ENCODE measurements at places on chromosomes 3 and 15.

DNA sequence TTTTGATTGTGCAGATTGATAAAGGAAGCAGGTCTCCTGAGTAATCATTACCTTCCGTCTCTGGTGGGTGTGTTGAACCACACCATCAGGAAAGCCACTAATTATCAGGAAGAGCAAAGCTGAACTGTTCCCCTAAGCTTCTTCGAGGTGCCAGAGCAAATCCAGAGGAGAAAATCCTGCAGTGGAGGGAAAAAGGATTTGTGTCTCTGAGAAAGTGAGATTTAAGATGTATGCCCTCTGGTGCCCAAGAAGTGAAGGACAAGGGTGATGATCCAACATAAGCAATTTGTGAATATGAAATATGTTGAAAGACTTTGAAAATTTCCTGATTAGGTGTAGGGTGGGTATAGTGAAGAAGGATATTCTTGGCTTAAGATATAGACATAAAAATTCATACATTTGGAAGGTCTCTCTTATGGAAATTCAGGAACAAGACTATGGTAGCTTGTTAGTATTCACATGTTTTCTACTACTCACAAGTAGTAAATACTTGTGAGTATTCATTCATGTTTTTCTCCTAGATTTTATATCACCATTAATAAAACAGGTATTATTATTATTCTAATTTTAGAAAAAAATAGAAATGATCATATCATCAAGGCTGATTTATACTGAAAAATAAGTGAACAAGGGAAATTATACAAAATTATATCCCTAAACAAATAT lies 34.8 kb downstream of the COMMD2 start:
- peak; percentile 6 for DNase-seq

GRCh38 chr15:79053894-79054293 lies 36.7 kb downstream of the RASGRF1 start:
- DNase-seq: no peak

DNA sequence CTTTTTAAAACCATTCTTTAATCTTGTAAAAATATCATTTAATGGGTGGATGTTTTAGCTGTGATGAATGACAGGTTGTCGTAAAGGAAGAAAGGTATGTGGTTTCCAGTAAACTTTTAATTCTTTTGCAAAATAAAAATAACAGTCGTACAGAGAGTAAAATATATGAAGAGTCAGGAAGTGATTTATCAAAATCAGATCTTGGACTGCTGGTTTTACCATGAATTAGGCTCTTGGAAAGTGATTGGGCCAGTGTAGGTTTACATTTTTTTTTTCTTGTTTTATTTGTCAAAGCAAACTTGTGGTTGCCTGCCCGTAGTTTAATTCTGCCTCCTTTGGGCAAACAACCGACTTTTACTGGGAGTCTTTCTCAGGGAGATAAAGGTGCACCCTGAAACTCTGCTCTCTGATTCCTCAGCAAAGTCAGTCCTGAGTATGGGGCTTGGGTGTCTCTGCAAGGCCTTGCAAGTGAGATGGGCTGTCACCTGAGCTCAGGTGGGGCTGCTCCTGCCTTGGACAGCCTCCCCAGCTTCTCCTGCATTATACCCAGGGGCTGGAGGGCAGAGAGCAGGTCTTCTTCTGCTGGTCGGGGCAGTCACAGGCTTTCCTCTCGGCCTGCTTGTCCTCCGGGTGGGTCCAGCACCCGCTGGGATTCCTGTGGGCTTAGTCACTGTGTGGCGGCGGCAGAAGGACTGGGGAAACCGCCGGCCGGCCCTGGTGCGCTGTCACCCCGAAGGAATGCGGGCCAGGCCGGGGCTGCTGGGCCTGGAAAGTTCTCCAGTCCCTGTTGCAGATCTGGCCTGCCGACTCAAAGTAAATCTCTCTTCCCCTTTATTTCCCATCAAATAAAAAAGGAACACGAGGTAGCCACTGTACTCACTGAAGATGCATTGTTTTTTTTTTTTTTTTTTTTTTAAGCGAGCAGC lies 79.0 kb downstream of the IGF1R start:
- DNase-seq: no peak

- DNase-seq: no peak
Observed at GRCh38 chr3:13346481-13347389, 73.4 kb downstream of the NUP210 start.

GRCh38 chr3:77254967-77255831 lies 215.3 kb downstream of the ROBO2 start:
- DNase-seq: peak; percentile 2

DNA sequence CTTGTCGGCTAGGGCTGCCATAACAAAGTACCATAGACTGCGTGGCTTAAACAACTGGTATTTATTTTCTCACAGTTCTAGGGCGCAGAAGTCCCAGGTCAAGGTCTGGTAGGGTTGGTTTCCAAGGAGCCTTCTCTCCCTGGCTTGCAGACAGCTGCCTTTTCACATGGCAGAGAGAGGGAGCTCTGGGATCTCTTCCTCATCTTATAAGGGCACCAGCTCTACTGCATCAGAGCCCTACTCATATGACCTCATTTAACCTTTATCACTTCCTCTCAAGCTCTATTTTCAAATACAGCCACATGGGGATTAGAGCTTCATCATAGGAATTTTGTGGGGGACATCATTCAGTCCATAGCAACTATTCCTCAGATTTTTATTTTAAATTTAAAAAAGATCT lies 17.6 kb upstream of the PAQR9 start:
- DNase-seq: no peak

GRCh38 chr3:155737844-155738460 lies 6.9 kb downstream of the PLCH1 start:
- no peak for DNase-seq

- DNase-seq: no peak
Observed at GRCh38 chr3:17847156-17847555, 104.7 kb upstream of the TBC1D5 start.

DNA sequence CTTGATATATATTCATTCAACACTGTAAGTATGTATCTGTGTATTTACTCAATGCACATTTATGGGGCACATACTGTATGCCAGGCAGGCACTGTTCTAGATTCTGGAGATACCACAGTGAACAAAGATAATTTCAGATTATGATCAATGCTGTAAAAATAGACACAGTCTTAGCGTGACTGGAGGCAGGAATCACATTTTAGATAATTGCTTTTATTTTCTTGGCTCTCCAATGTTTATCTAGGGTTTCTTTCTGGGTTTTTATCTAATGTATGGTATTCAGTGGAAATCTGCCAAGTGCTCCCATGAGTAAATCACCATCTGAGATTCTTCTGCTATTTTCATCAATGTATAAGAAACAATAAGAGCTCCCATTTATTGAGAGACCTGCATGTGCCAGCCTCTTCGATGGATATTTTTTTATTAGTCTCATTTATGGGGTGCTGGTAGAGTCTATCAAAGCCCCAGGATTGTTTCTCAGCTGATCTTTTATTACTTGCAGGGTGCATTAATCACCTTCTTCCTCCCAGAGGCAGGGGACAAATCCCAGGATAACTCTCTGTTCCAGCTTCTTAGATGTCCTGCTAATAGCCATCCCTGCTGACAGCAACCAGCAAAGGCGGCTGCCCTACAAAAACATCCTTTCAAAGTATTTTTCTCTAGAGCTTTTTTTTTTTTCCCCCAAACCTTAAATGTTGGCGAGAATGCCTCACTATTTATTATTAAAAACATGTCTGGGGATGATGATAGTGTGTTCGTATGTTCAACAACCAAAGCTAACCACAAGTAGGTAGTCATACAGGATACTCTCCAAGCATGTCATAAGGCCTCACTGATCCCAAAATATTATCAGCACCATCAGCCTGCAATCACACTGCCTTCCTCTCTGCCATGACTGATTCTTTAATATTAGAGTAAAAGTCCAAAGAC lies 331.0 kb upstream of the RASGRP1 start:
- DNase-seq: no peak

DNA sequence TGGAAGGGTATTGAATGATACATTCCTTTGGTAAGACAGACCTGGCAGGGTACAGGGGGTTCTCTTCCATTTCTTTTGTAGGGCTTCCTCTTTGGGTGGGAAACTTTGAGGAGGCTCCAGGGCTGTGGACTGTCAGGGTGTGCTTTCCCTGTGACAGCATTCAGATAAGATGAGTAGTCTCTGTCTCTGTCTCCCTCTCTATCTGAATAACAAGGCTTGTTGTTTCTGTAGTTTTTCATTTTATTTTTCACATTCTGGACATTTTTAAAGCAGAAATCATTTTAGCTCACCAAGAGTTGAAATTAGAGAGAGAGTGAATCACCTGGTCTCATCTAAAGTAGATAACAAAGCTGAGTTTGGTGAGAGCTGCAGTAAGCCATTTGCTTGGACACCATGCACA lies 100.8 kb upstream of the TPM1 start:
- no peak for DNase-seq

DNA sequence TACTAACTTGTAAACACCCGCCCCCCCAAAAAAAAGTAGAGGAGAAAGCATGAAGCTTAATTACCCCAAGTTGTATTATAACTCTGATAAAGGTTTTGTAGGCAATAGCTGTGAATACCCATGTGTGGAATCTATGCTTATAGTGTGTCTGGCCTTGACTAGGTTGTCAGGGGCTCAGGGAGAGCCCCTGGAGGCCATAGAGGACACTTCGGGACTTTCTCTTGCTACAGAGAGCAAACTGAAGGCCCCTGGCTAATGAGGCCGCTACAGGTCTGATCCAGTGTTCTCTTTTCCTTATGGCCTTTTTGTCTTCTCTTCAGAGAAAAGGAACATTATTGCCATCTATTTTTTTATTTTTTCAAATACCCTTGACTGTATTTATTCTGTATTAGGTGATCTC lies 19.1 kb upstream of the SCAANT1 start:
- DNase-seq: no peak

DNA sequence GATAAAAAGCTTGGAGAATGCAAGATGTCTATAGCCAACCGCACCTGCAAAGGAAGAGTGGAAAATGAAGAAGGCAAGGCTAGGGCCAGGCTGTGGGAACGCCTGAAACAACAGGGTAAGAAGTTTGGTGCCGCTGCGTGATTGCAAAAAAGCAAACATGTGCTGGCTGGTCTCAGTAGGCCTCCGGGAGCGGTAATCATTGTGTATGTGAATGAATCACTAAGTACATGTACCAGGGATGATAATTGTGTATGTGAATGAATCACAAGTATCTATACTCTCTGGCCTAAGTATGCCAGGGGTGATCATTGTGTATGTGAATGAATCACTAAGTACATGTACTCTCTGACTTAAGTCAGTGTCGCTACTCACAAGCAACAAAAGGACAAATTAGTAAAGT lies 40.3 kb upstream of the PARL start:
- DNase-seq: no peak

- no peak for DNase-seq
Observed at GRCh38 chr3:79415356-79415755, 352.4 kb downstream of the ROBO1 start.

DNA sequence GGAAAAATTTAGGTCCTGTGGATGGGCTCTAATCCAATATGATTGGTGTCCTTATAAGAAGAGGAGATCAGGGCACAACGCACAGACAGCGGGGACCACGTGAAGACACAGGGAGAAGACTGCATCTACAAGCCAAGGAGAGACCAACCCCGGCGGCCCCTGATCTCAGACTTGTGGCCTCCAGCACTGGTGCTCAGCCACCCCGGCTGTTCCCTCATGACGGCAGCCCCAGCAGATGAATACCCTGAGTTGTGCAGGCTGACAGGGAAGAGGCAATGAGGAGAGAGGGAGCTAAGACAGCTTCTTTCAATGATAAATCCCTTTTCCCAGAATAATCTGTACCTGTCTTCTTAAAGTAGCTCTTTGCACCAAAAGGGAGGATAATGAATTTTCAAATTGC lies 33.3 kb upstream of the CGNL1 start:
- DNase-seq: no peak

DNA sequence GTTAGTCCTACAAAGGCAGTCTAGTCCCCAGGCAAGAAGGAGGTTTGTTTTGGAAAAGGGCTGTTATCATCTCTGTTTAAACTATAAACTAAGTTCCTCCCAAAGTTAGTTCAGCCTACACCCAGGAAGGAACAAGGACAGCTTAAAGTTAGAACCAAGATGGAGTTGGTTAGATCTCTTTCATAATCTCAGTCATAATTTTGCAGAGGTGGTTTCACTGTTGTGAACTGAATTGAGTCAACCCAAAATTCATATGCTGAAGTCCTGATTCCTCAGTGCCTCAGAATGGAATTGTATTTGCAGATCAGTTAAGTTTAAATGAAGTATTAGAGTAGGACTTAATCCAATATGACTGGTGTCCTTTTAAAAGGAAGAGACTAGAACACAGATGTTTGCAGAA lies 101.0 kb upstream of the C3orf80 start:
- no peak for DNase-seq

DNA sequence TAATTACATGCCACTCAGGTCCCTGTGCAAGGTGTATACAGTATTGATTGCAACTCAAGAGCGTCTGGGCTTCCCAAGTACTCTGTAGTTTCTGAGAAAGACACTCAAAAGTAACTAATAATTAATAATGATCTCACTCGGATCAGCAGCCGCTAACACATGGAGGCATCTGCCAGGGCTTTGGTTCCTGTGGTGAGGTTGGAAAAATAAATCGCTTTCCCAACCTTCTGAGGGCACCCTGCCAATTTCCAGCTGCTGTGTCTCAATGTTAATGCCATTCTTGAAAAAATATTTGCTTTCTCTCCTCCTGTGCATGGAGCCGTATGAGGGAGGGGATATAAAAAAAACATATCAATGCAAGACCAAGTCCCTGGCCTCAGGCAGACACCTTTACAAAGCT lies 116.5 kb upstream of the SLC2A2 start:
- DNase-seq: no peak

DNA sequence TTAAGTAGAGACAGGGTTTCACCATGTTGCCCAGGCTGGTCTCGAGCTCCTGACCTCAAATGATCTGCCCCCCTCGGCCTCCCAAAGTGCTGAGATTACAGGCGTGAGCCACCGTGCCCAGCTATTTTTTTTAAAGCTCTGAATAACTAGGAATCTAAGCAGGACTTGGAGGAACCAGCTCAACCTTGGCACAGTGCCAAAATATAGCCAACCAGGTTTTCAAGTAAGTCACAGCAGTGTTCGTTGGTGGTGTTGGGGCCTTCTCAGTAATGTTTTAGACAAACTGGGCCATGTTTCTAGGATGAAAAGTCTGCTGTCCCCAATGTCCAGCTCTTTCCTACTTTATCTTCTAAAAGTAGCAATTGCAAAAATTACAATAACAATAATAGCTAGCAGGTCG lies 6.4 kb upstream of the ADAM10 start:
- peak; percentile 35 for DNase-seq

- no peak for DNase-seq
Observed at GRCh38 chr3:11737742-11738141, 94.0 kb upstream of the VGLL4 start.

GRCh38 chr15:51303462-51303980 lies 34.9 kb downstream of the CYP19A1 start:
- DNase-seq: no peak

GRCh38 chr3:51503007-51503406 lies 3.2 kb upstream of the DCAF1 start:
- DNase-seq: no peak

- DNase-seq: no peak
Observed at GRCh38 chr15:51083641-51084166, 11.0 kb downstream of the TNFAIP8L3 start.
